NCI-H524 (cell line): ENCODE measurements at places on chromosomes 4 and X.

DNA sequence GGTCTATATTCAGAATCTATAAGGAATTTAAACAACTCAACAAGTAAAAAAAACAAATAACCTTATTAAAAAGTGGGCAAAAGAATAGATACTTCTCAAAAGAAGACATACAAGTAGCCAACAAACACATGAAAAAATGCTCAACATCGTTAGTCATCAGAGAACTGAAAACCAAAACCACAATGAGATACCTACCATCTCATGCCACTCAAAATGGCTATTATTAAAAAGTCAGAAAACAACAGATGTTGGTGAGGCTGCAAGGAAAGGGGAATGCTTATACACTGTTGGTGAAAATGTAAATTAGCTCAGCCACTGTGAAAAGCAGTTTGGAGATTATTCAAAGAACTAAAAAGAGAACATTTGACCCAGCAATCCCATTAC lies 201.6 kb downstream of the QDPR start:
- no peak for DNase-seq

- DNase-seq, result no peak
These were observed 358.6 kb upstream of the NOCT start for GRCh38 chr4:138656990-138657389.

DNA sequence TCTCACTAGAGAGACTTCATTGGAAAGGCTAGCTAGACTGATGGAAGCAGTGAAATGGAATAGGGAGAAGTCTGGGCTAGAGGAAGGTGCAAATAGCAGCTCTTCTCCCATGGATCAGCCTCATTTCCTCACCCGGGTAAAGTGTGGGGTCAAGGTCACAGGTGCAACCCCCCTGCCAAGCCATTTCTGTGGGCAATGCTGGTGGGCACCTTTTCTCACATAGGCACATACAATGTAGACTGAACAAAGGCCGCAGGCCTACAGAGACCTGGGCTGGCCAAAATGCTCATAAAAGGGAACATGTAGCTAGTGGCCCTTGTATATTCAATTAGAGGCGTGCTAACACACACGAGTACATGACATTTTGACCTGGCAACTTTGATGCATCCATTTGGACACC lies 71.5 kb upstream of the EFNB1 start:
- DNase-seq, result no peak

DNA sequence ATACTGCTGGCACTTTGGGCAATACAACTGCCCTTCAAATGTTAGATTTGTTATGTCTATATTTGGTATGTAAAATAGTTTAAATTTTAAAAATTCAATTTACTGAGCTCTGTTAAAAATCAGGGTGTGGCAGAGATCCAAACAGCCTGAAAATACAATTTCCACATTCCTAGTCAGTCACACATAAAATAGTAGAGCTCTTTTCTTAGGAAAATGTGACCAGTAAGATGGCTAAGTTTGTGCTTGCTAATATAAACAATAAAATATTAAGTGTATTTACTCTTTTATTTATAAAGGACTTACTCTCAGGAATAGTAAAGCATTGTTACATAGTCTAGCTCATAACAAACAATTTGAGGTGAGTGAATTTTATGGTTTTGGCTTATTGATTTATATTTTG lies 200.2 kb downstream of the DKK2 start:
- DNase-seq, result no peak

- DNase-seq, result no peak
These were observed 118.8 kb upstream of the TENM3 start for GRCh38 chr4:182124359-182124758.

DNA sequence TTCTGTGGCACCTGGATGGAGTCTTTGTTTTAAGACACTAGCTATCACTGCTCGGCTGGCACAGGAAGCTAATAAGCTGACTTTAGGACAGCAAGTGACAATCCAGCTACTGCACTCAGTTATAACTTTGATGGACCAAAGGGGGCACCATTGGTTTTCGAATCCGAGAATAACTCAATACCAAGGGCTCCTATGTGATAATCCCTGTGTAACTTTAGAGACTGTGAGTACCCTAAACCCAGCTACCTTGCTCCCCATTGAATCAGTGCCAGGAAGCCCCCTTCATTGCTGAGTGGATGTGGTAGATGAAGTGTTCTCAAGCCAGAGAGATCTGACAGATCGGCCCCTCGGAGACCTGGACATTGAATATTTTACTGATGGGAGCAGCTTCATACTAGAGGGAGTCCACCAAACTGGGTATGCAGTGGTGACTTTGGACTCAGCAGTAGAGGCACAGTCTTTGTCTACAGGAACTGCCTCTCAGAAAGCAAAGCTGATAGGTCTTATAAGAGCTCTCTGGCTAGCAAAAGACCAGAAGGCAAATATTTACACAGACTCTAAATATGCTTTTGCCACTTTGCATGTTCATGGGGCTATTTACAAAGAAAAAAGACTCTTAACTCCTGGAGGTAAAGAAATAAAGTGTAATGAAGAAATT lies 35.5 kb upstream of the UGT2B7 start:
- DNase-seq, result no peak

GRCh38 chrX:136963973-136964372 lies 69.8 kb downstream of the GPR101 start:
- DNase-seq, result no peak

- DNase-seq, result no peak
These were observed 29.3 kb downstream of the WDR1 start for GRCh38 chr4:10087152-10087791.

GRCh38 chrX:45137531-45137930 lies 63.1 kb downstream of the DIPK2B start:
- no peak for DNase-seq

- DNase-seq, result peak; percentile 71
These were observed 17.8 kb downstream of the TRIM2 start for GRCh38 chr4:153221783-153222706.

- no peak for DNase-seq
These were observed 477.0 kb downstream of the INPP4B start for GRCh38 chr4:142369141-142369540.

- DNase-seq, result no peak
These were observed 1603.9 kb downstream of the ADGRL3 start for GRCh38 chr4:62804075-62804474.

DNA sequence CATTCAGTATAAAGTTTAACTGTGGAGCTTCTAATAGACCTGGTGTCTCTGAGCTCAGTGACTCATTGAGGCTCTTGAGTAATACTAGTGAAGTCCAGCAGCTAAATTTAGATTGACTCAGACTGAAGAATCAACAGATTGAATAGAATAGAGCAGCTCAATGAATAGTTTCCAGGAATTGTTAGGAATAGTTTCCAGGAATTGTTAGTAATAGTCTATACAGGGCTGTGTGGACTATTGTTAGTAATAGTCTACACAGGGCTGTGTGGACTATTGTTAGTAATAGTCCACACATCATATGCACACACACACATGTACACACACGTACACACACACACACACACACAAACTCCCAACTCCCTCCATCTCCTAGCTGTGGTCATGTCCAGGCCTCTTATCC lies 3.0 kb downstream of the GIMD1 start:
- DNase-seq, result no peak

GRCh38 chr4:15638418-15638817 lies 16.7 kb downstream of the FBXL5 start:
- no peak for DNase-seq

GRCh38 chr4:8439168-8439567 lies 1.4 kb downstream of the ACOX3 start:
- DNase-seq, result no peak

DNA sequence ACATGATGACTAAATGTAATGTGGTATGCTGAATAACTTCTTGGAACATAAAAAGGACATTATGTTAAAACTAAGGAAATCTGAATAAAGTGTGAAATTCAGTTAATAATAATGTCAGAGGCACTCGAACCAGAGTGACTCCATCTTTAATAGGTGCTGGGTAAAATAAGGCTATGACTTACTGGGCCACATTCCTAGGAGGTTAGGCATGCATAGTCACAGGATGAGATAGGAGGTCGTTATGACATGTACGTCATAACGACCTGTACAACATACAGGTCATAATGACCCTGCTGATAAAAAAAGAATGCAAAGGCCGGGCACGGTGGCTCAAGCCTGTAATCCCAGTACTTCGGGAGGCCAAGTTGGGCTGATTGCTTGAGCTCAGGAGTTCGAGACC lies 28.9 kb upstream of the OPHN1 start:
- no peak for DNase-seq

DNA sequence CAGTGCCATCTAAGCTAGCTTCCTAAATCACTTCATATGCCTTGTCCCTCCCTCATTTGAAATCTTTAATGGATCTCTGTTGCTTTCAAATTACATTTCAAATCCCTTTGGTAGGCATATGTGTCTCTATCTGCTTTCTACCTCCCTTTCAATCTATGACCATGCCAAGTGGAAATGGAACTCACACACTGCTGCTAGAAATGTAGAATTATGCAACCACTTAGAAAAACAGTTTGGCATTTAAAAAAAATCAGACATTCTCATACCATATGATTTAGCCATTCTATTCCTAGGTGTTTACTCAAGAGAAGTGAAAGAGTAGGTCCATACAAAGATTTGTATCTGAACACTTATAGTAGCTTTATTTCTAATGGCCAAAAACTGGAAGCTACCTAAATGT lies 413.5 kb upstream of the INTU start:
- DNase-seq, result no peak

DNA sequence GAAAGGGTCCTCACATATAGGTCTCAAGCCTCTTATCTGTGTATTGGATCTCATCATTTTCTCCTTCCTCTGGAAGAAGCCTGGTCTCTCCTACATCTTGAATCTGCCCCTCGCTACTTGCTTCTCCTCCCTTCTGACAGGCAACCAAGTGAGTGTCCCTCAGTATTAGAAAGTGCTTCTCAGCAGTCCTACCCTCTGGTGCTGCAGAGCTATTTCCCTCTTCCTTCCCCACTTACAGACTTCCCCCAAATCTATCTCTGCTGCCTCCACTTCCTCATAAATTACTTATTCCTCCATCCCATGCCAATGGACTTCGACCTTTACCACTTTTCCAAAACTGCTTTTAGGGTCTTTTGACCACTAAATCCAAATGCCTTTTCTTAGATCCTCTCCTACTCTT lies 129.1 kb upstream of the NAP1L5 start:
- no peak for DNase-seq

GRCh38 chr4:45350438-45350837 lies 624.1 kb upstream of the GNPDA2 start:
- no peak for DNase-seq

- no peak for DNase-seq
These were observed 16.9 kb downstream of the STAP1 start for GRCh38 chr4:67575232-67576058.

DNA sequence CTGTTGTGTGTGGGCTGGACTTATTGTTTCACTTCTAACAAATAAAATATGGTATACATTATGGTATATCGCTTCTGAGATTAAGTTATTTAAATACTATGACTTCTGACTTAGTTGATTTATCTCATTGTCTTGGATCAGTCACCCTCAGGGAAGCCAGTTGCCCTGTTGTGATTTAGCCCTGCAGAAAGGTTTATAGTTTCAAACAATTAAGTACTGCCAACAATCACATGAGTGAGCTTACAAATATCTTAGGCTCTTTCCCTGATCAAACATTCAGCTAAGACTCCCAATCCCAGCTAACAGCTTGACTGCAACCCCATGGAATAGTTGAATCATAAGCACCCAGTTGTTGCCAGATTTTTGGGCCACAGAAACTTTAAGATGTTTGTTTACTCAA lies 85.4 kb downstream of the MAGEC1 start:
- no peak for DNase-seq

GRCh38 chrX:15816438-15816809 lies 26.1 kb downstream of the ZRSR2 start:
- no peak for DNase-seq
